ENCODE measurements at places on chromosomes 11 and 22. TPM values are rescaled to one million over a fixed set of nuclear protein-coding genes. Genes with fewer than 3 reads are reported as not detected.

Gene ACR
- total RNA-seq: not detected

Gene FOLH1
- 0.87 TPM for total RNA-seq

Gene BTG4
- not detected for total RNA-seq

GRCh38 chr11:60810569-60810968 is 25.4 kb downstream of the MS4A10 start:
- no peak for DNase-seq

DNA sequence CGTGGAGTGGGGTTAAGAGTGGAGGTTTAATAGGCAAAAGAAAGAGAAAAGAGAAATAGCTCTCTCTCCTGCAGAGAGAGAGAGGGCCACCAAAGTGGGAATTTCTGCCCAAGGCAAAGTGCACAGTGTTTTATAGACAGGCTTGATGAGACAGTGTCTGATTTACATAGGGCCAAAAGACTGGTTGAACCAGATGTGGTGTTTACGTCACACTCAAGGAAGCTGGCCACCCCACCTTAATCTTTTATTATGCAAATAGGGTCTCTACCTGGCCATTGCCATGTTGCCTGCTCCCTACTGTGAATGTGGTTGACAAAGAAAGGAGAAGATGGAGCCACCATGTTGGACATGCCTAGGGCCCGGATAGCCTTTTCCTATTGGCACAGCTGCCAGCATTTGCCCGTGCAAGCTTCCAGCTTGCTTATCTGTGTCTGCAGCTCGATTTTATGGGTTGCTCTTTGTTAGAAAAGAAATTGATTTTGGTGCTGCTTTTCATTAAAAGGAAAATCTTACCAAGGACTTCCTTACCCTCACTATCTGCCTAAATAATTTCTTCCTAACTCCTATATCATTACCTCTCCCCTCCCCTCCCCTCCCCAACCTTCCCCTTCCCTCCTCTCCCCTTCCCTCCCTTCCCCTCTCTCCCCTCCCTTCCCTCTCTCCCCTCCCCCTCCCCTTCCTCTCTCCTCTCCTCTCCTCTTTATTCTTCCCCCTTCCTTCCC is 436.0 kb downstream of the NELL1 start:
- no peak for DNase-seq

GRCh38 chr22:20015187-20015625 is 1.4 kb downstream of the ARVCF start:
- DNase-seq: peak; percentile 57

- DNase-seq: no peak
Observed at GRCh38 chr11:70667767-70668166, 269.4 kb downstream of the CTTN start.

- DNase-seq: no peak
Observed at GRCh38 chr22:33597274-33597985, 322.8 kb downstream of the LARGE1 start.

DNA sequence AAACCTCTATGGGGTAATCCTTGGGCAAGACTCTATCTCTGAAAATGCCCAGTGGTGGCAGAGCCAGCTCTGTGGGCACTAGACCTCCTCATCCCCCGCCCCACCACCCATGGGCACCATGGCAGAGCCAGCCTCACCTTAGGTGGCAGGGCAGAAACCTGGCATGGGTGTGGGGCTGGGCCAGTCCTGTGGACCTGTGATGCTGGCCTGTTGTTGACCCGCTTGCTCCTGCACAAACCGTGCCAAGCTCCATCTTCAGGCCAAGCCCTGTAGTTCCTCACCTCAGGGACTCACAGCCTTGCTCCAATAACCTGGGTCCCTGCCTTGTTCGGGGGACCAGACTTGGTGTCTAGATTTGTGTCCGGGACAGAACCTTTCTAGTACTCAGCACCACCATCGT is 8.9 kb upstream of the SERPINH1 start:
- no peak for DNase-seq

DNA sequence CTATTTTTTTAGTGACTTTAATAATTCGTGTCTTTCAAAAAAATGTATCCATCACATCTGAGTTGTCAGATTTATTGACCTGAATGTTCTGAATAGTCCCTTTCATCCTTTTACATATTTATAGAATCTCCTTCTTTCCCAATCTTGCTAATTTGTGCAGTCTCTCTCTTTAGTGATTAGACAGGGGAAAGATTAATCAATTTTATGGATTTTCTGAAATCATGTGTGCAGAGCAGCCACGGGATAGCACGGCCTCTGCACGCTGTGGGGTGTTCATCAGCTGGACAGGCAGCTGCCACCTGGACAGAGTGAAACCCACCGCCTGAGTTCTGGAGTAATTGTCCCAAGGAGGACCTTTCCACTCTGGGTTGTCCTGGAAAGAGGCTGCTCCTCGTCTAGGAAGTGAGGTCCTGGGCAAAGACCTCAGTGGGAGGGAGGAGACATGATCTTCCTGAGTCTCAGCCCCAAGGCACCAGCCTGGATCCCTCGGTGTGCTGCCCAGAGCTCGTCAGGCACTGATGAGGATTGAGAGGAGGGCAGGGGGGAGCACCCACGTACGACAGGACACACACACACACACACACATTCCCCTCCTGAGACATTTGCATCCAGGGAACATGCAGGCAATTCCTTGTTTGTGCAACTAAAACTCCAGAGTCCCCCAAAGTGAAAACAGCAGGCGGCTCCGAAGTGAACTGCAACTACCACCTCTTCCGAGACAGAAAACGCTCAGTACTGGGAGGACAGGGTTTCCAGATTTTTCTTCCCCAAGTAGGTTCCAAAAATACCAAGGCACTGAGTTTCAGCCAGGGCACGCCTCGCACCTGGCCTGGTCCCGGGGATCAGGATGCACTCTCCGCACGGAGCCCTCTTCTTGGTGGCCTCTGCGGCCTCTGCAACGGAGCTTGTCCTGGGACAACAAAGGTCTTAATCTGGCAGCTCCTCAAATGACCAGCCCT is 22.5 kb upstream of the KRTAP5-6 start:
- DNase-seq: no peak

GRCh38 chr11:75028724-75029123 is 40.0 kb downstream of the NEU3 start:
- DNase-seq: no peak

- DNase-seq: no peak
Observed at GRCh38 chr22:20017622-20017958, 967 bp upstream of the ARVCF start.

GRCh38 chr11:11973866-11974265 is 34.6 kb downstream of the DKK3 start:
- DNase-seq: no peak

DNA sequence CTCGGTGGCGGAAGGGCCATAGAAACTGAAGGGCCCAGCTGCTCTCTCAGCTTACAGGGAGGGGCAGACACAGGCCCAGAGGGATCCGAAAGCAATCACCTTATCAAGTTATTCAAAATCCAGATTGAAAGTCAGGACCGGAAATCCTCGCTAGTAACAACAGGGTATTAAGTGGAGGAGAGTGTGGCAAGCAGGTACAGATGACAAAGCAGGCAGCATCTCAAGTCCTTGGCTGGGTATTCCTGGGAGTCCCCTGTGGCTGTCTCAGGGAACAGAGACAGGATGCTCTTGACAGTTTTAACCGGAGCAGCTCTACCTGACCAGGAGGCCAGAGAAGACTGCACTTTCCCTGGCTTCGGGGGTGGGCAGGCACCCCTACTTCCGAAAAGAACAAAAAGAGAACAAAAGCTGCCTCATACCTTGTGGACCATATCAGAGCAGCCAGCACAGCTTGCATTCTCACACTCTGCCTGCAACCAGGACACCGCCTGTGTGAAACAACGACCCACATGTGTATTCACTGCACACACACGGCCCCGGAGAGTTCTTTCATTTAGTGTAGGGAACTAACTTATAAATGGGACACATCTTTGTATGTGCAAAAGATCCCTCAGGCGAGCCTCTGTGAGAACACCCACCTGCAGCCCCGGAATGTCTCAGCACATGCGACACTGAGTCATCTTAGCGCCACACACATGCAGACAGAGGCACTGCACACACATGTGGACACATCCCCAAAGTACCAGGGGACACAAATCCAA is 78.3 kb downstream of the MICAL3 start:
- no peak for DNase-seq
